ENCODE measurements at places on chromosomes 16 and 17.
A peak's percentile ranks its signal among the peaks of the same experiment; 100 is the strongest.

- DNase-seq = peak; percentile 12
Measured at GRCh38 chr17:81249223-81250040, 10.3 kb downstream of the NDUFAF8 start.

- no peak for DNase-seq
Measured at GRCh38 chr17:21061158-21061835, 18.5 kb upstream of the USP22 start.

DNA sequence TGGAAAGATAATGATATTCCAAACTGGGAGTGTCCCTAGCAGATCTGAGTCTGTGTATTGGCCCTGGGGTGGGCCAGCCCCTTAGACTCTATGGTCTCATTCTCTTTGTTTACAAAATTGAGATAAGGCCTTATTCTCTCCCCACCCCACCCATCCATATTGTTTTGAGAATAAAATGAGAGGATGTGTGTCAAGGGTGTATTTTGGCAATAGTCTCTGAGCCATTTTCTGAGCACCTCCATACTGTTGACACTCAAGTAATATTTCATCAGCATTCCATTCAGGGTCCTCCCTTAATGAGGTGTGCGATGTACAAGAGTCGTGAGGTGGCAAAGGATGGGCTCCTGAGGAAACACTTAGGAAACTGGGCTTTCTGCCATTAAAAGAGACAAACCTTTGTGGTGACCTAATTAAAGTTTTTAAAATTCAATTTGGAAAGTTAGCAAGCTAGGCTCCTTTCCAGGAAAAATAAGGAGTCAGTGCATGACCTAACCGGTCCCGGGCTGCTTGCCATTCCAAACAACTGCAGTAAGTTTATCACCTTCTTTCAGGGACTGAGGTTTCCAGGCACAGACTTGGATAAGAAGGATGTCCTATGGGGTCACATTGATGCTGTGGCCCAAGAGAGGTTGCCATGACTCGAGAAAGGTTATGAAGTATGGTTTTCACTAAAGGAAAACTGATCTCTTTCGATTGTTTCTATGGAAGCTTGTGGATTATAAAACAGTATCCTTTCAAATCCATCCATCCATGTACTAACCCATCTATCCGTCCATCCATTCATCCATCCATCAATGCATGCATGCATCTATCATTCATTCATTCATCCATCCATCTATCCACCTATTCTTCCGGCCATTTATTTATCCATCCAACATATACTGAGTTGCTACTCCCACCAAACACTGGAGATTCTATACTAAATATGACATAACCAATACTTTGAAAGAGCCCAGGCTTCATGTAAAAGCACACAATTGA lies 443.3 kb downstream of the UTP18 start:
- no peak for DNase-seq

DNA sequence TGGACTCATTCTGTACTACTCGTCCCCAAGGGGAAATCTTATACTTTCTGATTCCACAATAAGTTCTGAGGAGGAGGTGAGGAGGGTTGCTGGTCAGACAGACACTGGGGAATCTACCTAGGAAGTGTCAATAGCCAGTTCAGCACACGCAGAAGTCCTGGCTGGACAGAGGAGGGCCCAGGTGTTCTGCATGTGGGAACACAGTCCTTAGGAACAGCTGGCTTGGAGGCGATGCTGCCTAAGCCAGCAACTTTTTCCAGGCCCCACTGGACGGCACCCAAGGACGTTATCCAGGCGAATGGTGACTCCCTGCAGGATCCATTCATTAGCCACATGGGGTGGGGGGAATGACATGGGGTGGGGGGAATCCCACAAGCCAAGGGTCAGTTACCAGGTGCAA lies 29.9 kb upstream of the WFIKKN2 start:
- DNase-seq = no peak

DNA sequence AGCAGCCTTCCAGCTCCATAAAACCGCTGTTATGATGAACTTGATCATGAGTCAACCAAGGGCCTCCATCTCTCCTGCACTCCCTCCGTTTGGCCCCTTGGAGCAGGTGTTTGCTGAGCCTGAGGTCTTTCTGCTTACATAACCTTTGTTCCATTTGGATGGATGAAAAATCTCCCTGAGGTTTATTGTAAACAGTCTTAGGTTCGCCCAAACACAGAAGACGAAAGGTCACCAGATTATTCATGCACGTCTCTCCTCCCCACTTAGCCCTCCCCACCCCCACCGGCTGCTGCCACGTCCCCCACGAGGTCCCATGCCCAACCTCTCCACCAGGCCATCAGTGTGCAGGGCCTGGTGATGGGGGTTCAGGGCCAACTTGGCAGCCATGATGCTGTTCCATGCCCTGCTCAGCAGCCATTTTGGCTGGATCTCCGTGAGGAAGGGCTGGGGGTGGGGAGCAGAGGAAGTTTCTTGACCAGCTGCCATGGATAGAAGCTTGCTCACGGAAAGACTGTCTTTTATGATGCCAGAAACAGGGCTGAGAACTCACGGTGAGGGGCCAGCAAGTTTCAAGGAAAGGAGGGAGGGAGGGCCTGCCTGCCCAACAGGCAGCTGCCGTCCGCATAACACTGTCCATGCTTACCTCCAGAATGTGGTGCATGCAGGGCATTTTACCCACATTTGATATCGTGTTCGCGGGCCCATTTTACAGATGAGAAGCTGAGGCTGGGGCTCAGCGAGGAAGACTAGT lies 47.8 kb upstream of the FOXF1 start:
- no peak for DNase-seq

- no peak for DNase-seq
Measured at GRCh38 chr16:66425651-66426050, 1.4 kb upstream of the BEAN1 start.

- DNase-seq = no peak
Measured at GRCh38 chr17:32936894-32937500, 9.0 kb downstream of the TMEM98 start.

DNA sequence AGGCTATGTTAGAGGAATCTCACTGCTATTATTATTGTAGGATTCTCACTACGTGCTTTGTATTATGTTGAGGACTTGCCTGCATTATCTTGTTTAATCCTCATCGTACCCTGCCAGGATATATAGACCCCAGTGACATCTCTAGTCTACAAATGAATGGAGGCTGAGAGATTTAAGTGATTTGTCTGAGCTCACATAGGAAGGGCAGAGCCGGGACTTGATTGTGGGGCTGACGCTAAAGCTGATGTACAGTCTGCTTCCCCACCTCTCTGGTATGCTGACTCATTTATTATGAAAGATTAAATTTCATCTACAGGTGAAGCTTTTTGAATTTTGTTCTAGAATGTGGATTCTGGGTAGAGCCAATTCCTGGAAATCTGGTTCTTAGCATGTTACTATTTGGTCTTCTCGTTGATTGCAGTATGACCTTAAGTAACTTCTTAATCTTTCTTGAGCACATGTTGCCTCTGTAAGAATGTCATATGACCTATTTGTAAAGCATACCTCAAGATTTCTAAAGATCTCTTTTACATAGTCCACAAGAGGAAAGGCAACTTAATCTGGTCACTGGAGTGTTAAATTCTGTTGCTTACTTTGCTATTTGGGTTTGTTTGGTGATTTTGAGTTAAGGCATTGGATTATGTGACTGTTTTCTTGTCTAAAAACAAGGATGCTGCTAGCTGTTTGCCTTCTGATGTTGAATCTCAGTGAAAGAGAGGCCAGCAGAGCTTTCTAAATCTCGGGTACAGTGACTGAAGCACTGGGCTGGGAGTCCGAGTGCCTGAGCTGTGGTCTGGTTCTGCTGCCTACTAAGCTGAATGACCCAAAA lies 12.4 kb downstream of the METTL9 start:
- DNase-seq = no peak

- no peak for DNase-seq
Measured at GRCh38 chr17:79023180-79023705, 726 bp upstream of the C1QTNF1 start.

GRCh38 chr17:7045492-7046126 lies 1.7 kb upstream of the SLC16A11 start:
- no peak for DNase-seq

DNA sequence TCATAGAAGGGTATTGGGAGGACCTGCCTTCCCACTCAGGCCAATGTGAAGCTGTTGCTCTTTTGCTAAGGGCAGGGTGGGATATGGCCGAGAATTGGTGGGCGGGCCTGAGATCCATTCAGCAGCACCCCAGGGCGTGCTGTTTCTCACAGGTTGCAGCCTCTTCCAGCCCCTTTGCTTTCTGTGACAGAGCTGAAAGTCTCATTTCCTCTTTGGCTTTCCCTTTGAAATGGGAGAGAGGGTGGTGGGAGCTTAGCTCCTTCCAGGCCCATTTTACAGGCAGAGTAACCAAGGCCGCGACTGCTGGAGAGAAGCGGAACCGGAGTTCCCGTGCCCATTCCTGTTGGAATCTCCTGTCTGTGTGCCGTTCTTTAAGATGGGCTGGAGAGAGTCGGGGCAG lies 183.0 kb downstream of the RAB11FIP4 start:
- no peak for DNase-seq

- DNase-seq = no peak
Measured at GRCh38 chr16:79064256-79064972, 536.1 kb downstream of the MAF start.

GRCh38 chr16:26550111-26550610 lies 516.6 kb upstream of the C16orf82 start:
- no peak for DNase-seq

- no peak for DNase-seq
Measured at GRCh38 chr17:4167786-4168185, 24.8 kb downstream of the CYB5D2 start.

- DNase-seq = no peak
Measured at GRCh38 chr16:63703612-63704011, 1418.3 kb downstream of the CDH11 start.

DNA sequence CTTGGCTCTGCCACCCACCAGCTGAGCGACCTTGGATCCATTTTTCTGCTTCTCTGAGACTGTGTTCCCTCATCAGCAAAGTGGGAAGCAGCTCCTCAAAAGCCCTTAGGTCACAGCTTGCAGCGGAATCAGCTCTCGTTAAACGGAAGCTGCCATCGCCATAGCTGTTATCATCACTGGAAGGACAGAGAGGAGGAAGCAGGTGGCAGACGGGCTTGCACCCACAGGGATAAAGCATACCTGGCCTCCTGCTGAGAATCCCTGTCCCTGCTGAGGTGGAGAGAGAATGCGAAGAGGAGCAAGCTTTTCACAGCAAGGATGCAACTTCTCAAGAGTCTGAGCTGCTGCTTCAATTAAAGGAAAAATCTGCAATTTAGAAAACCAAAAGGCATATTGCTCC lies 106.6 kb downstream of the CLEC16A start:
- DNase-seq = no peak

DNA sequence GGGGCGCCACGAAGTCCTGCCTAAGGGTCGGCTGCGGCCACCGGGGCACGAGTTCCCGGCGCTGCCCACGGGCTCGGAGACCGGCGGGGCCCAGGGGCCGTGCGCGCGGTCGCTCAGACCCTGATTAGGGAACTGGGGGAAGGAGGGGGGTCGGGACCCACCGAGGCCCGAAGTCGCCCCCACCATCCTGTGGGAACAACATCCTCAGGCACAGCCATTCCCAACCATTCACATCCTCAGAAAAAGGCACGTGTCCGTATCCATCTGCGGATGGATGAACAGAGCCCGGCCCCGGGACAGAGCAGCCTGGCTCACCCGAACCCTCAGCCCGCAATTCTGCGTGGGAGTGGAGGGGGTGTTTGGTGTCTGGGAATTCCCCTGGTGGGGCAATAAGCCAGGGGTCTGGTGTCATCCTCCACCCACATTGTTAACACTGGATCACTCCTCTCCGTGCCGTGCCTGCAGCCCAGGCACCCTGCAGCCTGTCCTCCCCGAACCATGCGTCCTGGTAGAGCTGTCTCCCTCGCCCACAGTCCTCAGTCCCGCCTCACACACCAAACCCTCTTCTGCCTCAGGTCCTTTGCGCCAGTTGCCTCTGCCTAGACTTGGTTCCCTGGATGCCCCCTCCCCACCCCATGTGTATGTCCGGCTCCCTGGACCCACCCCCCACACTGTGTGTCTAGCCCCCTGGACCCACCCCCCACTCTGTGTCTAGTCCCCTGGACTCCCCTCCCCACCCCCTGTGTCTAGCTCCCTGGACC lies 789 bp upstream of the CCDC57 start:
- no peak for DNase-seq

DNA sequence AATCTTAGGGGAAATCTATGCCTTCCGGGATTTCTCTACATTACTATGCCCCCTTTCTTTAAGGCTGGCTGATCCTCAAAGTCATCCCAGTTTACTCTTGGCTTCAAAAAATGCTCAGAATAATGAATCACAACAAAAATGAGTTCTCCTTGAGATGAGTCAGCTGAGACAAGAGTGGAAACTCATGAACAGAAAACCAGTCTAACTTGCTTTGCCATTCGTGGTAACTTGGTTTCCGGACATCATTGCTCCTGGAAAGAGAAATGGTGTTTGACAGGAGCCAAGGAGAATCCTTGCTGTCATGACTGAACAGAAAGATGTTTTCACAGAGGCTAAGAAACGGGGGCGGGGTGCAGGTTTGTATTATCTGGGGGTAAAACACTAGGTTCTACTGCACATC lies 435.6 kb upstream of the DYNLRB2 start:
- peak; percentile 83 for DNase-seq

GRCh38 chr16:78744796-78745107 lies 645.3 kb downstream of the WWOX start:
- no peak for DNase-seq

DNA sequence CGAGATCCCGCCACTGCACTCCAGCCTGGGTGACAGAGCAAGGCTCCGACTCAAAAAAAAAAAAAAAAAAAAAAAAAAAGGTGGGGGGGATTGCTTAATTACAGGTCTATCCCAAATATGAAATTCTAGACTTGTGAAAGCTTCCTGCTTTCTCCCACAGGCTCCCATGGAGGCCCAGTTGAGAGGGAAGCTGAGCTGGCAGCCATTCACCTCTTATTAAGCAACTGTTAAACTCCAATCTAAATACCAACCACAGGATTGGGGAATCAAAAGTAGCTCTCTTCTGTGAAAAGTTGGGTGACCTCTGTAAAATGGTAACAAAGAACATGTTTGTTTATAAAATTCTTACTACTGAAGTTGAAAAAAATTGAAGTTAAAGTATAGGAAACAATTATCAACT lies 45.8 kb upstream of the STAC2 start:
- no peak for DNase-seq

DNA sequence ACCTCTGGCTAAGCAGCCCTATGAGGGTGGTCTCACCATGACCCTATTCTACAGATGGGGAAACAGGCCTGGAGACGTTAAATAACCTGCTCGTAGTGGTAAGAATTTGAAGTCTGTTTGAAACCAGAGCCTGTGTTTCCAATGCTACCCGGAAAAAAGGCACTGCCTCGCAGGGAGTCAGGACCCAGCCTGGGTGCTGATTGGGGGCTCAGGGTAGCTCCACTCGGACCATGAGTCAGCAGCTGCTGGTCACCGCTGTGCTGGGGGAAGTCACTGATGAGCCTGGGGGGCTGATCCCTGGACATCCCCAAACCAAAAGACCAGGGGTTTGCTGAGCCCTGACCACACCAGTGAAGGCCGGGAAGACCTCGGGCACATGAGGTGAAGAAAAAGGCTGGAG lies 9.4 kb upstream of the PLD6 start:
- DNase-seq = no peak

DNA sequence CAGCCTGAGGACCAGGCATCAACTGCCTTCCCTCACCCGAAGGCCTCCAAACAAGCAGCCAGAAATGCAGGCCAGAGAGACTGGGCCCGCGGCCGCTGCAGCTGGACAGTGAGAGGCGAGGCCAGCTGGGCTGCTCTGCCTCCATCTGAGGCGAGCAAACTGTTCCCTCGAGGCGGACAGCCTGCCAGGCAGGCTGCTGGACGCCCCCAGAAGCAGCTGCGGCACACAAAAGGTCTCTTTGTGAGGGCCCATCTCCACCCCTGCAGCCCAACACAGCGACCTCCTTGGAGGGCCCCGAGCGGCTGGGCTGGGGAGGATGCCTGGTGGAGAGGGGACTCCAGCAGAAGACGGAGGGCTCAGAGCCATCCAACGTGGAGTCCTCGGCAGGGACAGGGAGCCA lies 4.7 kb downstream of the CORO7 start:
- no peak for DNase-seq
